Activated T-cell treated with anti-CD3 and anti-CD28 coated beads, Interleukin-2, amount 50 U/mL, for 72 hours (primary cell): ENCODE measurements at places on chromosomes 6 and 20.

DNA sequence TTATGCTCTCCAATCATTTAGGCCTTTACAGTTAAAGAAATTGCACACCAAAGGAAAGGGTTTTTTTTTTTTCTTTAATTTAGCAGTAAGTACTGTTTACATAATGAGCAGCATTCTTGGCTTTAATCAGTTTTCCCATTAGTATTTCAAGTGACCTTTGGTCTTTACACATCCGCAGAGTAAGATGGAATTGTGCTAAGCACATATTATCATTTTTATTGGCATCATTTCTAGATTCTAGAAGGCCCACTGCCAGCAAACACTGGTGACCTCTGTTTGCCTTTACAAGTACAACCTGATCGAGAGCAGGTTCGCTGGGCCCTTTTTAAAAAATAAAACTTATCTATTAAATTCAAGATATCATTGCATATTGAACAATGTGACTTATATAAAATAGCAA lies 104.3 kb downstream of the ADGRG6 start:
- DNase-seq, result no peak

DNA sequence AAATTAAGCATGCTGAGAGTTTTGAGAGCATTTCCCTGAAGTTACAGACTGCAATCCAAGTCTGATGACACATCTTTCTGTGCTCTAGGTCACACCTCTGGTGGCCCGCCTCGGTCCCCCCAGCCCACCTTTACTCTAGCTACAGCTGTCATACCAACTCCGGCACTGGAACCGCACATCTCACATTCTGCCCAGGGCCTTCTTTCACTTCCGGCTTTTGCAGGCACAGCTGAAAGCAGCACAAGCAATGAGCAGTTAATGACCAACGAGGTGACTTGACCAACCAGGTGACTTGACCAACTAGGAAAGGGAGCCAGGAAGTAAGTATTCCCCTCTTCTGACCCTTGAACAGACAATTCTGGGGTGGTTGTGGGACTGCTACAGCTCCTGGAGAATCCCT lies 88.6 kb upstream of the MOCS1 start:
- DNase-seq, result no peak

DNA sequence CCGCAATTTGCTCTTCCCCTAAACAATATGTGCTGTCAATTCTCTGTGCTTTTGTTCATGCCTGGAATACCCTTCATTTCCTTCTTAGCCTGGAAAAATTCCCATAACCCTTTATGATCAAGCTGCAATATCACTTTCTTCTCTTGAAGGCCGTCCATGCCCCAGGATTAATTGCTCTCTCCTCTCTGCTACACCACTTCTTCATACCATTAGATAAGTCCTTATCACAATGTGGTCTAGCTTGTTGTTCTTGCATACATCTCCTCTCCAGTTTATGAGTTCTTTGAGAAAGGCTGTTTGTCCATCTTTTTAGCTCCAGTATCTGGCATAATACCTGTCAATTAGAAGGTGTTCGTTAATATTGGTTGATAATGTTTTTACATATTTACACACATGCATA lies 111.2 kb upstream of the SAMD5 start:
- DNase-seq, result no peak

DNA sequence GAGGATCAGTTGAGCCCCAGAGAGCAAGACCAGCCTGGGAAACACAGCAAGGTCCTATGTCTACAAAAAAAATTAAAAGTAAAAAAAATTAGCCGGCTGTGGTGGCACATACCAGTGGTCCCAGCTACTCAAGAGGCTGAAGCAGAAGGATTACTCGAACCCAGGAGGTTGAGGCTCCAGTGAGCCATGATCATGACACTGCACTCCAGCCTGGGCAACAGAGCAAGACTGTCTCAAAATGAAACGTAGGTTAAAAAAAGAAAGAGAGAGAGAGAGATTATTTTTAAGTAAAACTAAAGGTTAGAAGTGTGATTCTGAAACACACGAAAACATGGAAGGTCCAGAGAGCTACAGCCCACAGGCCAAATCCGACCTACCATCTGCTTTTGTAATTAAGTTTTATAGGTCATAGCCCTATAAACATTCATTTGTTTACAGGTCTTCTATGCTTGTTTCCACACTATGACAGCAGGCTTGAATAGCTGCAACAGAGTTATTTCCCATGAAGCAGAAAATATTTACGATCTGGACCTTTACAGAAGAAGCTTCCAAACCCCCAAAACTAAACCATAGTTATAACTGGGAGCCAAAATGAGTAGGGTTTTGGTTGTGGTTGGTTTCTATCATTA lies 279.7 kb downstream of the GMDS start:
- DNase-seq, result no peak

DNA sequence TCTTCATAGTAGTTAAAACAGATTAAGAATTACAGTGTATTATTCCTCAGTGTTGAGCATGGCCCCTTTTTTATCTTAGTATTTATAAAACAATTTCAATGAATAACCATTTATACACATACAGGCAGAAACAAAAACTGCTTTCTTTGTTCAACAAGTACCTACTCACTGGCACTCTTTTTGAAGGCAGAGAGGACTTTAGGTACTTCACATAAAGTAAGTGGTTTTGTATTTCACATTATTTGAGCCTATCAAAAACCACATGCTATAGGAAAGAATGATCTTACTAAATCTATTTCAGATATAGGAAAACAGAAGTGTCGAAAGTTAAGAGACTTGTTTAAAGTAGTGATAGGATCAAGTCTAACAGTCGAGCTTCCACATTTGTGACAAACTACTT lies 73.8 kb downstream of the PRKN start:
- DNase-seq, result no peak

GRCh38 chr6:3259491-3259958 lies 778 bp downstream of the PSMG4 start:
- DNase-seq, result peak; percentile 29

DNA sequence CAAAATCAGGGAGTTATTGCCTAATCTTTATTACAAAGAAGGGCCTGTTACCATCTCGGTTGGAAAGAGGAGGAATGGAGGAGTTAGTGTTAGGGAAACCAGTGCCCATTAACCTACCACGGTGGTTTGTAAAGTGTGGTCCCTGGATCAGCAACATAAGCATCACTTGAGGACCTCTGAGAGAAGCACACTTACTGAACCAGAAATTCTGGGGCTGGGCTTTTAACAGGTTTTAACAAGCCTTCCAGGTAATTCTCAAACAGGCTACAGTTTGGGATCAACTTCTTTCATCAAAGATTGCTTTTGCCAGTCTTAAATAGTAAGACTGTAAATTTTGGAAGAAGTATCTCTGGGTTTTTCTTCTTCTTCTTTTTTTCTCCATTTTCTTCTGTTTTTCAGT lies 329.5 kb upstream of the JAG1 start:
- DNase-seq, result no peak

DNA sequence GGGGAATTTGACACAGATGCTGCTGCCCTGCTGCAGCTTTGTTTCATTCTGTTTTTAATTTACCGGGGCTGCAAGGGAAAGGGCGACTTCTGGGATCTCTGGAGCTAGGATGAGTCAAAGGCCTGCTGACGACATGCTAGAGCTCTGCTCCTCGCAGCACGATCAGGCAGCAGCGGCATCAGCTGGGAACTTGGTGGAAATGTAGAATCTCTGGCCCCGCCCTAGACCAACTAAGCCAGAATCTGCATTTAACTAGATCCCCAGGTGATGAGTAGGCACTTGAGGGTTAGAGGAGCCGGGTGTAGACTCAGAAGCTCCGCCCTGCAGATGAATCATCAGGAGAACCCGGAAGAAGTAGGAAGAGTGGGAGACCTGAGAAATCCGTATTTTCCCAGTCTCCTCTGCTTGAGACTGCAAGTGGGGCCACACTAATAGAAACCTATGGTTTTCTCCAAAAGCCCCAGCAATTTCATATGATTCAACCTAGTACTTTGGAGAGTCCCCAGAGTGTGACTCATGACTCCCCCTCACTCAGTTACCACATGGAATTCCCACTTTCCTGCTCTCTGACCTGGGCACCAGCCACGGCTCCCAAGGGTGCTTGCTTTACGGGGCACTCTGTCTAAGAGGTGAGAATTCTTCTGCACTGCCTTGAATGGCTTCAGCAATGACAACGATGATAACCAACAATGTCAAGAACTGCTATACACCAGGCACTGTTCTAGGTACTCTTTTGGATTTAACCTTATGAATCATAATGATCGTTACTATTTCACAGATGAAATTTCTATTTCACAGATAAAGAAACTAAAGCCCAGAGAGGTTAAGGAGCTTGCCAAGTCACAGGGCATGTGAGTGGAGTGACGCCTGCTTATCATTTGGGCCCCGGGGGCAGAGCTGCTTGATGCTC lies 18.1 kb downstream of the TUBB2B start:
- DNase-seq, result peak; percentile 65

- no peak for DNase-seq
These were observed 89.1 kb upstream of the TAB2 start for GRCh38 chr6:149228311-149228955.

GRCh38 chr20:10524643-10525042 lies 89.5 kb downstream of the SLX4IP start:
- DNase-seq, result no peak
